Neural crest cell (in vitro differentiated cells): ENCODE measurements at places on chromosomes 2 and 18. TPM values are rescaled to one million over a fixed set of nuclear protein-coding genes. Genes with fewer than 3 reads are reported as not detected.

DNA sequence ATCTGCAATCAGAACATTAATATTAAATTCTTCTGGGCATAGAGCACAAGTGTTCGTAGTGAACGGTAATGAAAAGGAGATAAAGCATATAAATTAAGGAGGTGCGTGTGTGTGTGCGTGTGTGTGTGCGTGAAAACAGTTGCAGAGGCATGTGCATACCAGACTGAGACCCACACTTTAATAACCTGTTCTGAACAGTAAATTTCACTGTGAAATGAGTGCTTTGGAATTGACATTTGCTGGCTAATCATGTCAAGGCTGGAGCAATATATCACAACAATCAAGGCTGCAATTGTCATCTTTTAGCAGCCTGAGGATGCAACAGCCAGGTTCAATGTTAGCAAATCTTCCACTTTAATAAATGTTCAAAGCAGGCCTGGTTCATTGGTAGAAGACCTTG lies 57.9 kb downstream of the DCDC2C start:
- DNase-seq = no peak

DNA sequence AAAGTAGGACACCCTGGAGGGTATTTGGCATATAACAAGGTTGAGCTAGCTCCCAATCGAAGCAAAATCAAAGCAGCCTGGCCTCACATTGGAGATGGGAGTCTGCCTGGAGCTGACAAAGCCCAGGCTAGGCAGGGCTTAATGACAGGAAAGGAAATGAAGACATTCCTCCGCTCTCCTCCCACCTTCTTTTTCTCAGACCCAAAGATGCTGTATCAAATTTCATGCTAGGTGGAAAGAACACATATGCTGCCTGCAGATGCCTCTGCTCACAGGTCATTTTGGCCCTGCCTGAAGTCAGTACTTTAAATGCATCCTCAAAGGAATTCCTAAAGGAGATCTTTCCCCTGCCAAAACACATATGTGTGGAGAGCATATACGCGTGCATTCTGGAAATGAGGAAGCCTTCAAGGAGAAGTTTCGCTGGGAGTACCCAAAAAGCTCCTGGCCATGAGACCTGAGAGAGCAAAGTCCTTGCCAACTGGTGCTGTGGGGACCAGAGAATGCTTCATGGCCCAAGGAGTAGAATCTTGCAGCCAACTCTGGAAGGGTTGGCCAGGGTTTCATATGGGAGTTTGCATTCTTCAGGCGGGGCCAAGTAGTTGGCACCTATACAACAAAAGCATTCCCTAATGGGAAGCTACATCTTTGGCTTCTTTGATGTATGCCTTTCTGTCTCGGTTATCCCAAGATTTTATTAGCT lies 88.0 kb downstream of the AQP4 start:
- DNase-seq = no peak

DNA sequence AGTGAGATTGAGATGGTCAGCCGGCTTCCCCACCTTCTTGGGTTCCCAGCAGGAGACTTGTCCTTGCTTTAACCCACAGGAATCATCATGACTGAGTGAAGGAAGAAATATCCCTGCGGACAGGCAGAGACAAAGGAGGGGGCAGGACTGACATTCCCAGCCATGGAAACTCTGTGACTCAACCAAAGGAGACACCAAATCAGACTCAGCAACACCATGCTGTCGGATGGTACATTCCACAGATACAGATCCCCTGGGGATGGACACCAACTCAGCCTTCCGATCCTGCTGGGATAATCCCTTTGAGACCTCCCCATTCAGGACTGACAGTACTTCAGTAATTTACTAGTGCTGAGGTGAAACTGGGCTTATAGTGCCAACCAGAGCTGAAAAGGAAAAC lies 518.3 kb downstream of the XIRP2 start:
- no peak for DNase-seq

DNA sequence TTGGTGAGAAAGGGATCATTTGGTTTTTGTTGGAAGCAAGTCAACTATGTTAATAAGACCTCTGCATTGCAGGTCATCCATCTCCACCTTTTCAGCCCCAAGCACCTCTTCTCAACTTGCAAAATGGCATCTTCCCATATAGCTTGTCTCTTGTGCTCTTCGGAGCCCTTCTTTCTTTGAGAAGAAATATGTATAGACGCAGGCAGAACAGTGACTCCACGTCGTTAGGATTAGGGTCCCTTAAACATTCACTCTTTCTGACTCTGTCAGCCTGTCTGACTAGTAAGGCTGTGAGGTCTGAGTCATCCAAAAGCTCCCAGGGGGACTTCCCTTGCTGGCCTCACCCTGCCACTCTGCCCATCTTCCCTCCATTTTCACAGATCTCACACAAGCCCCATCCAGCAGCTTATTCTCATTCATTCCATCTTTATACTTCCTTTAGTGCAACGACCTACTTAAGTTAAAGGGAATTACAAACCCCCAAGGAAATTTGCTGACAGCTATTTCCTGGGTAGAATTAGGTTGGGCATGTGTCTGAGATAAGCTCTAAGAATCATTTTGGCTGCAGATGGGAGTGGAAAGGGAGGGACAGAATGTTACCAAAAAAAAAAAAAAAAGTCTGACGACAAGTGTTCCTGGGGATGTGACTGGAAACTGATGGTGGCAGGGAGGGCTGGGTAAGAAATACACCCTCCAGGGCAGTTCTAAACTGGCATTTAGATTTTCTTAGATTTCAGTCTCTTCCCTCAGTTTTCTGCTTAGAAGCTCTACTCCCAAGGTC lies 37.7 kb upstream of the MEX3C start:
- DNase-seq = no peak

GRCh38 chr2:126317790-126318431 lies 338.0 kb upstream of the GYPC start:
- no peak for DNase-seq

The AMER3 gene
- 1.3 and 1.4 TPM in 2 replicates for total RNA-seq
